GM12891 (cell line): ENCODE measurements at places on chromosomes 3 and 15.

- no peak for DNase-seq
These were observed 245.7 kb upstream of the AGTR1 start for GRCh38 chr3:148451969-148452368.

- no peak for DNase-seq
These were observed 394.0 kb upstream of the CDIN1 start for GRCh38 chr15:36185438-36185837.

DNA sequence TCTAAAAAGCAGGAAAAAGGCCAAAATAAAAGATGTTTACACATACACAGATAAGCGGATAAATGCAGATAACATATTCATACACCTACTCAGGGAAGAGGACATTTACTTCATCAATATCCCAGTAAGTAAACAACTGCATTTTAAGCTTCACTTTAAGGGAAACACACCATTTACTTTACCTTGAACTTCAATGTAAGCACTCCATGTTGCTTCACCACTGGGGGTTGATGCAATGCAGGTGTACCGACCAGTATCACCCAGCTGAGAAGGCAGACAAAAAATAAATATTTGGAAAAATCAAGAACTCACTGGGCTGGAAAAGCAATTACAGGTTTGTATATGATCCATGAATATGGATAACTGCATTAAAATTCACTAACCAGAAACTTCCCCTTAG is 1099.5 kb downstream of the ROBO1 start:
- DNase-seq: no peak

- DNase-seq: peak; percentile 30
These were observed 357 bp upstream of the MAN2C1 start for GRCh38 chr15:75368689-75369239.

DNA sequence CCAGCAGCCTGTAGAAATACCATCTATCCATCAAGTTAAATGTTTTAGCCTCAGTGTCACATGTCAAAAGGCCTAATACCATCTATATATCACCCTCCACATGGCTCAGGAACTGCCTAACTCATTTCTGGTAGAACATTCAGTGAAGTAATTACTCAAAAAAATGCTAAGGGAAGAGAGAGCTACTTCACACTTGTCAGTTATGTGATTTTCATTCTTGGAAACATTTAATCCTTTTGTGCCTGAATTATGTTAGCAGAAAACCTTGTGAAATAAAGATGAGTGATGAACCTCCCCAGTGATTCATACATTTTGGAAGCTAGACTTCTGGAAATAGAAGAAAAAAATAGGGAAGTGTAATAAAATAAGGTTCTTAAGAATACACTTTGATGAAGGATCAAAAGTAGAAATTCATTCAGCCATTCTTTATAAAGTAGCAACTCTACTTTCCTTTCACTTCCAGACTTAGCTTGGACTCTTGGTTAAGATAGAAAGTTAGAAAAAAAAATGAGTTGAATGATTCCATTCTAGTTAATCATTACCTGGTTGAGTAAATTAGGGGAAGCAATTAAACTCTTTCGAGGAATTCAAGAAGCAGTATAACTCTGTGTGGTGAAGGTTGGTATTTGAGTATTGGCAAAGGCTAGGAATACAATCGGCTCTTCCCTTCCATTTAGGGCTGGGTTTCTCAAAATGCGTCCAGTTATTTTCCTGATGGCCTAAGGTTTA is 3.6 kb downstream of the OTOL1 start:
- DNase-seq: no peak

DNA sequence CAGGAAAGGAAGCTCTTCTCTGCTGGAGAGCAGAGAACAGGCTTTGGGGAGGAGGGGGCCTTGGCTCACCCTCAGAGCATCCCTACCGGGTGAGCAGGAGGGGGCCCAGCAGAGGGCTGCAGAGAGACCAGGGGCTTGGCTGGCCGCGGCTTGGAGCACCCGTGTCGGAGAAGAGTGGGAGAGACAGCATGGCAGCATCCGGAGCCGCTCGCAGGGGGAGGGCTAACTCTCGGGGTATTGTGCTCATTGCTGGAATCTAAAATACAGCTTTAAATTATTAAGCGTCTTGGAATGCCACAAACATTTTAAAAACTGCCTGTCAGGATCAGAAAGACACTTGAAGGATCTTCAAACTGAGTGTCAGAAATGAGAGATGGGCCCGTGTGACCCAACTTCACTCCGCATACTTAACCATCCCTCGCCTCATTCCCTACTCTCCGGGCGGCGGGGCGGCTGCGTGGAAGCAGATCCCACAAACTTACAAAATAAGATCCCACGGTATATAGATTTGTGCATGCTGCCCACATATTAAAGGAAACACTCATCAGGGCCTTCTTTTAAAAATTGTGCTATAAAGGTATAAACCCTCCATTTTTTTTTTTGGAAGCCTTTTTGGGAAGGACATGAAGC is 53.9 kb downstream of the EIF4E3 start:
- DNase-seq: no peak

- no peak for DNase-seq
These were observed 384.1 kb downstream of the CADM2 start for GRCh38 chr3:85342915-85343314.

DNA sequence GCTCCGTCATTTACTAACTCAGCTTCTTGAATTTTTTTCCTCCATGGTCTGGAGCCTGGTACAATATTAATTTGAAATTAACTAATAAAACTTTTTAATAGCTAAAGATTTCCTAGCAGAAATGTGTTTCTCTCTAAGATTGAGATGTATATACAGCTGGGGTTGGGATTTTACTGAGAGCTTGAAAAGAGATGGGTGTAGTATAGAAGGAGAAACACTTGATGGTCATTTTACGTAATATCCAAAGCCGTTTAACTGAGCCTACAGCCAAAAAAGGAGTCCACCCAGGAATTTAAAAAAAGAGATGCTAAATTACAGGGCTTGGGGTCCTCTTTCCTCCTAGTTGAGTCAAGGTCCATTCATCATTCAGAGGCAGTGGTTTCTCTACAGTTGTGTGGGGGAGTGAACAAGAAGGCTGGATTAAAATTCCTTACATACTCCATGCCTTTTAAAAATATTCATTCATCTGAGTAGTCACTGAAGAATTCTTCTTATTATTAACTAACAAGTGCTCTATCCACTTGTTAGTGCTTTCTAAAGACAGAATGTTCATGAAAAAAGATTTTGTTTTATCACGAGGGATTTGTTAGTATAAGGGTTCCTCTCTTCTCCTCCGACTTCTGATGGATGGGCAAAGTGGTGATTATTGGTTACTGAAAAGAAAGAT is 255.3 kb upstream of the IL12A start:
- no peak for DNase-seq

GRCh38 chr3:42425736-42426407 is 15.5 kb upstream of the LYZL4 start:
- DNase-seq: no peak

DNA sequence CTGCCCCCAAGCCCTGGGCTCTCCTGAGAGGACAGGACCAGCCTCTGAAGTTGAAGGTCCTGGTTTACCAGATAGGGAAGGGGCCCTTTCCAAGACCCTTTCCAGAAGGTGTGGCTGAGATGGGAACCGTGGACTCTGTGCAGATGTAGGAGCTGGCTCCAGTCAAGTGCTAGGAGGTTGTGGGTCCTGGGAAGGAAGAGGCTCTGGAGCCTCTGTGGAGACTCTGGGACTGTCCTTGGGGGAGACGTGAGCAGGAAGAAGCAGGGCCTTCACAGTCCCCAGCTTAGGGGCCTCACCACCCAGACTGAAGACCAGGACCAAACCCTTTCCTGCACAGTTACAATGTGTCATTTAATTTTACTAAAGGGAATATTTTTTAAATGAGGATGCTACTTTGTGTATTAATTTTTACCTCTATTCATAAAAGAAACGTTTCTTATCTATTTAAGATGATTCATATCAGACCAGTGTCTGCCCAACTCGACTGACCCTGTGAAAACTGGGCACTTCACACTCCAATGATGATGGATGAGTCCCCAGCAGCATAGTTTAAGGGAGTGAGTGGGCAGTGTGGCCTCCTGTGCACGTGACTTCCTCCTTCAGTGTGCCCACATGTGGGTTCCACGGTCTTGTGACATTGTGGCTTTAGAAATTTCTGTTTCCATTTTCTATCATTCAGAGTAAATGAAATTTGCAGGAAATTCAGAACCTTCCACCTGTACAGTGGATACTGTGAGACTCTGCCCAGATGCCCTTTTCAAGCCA is 10.9 kb downstream of the CCR5AS start:
- no peak for DNase-seq

GRCh38 chr3:194283221-194284006 is 67.7 kb downstream of the CPN2 start:
- DNase-seq: no peak

DNA sequence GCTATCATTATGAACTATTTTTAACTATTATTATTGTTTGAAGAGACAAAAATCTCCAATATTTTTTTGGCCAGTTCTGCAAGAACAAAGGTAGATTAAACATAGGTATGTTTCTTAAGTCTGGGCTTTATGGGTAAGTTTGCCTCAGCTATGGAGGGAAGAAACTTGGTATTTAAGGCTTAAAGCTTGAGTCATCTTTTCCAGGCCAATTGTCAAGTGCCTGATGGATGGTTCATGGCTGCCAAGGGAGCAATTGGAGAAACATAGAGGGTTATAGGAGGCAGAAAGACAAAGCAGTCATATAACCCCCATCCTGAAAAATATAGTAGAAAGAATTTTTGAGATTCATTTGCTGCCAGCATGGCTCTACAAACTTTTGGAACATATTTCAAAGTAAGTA is 7.2 kb upstream of the STAC start:
- DNase-seq: no peak

DNA sequence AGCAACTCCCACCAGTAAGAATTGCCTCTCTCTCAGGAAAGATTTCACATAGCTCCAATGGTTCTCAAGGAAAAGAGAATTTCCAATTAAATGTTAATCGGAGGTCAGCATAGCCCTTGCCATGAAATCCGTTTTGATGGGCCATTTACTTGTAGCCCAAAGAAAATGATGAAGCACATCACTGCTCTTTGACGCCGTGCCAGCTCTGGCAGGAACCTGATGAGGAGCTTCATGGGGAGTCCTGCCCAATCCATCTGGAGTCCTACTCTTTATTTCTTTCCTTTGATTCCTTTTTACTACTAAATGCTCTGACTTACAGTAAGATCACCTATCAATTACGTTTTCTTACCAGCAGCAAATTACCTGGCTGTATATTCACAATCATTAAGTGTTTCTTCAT is 84.7 kb downstream of the FGF12 start:
- DNase-seq: no peak

GRCh38 chr3:159861369-159861987 is 127.2 kb upstream of the IL12A start:
- no peak for DNase-seq
